Naive B cell (primary cell): ENCODE measurements at places on chromosomes 13 and 19. TPM values are rescaled to one million over a fixed set of nuclear protein-coding genes. Genes with fewer than 3 reads are reported as not detected.

Gene ZNF146
- polyA plus RNA-seq, result 85.3 TPM

GRCh38 chr19:13744174-13744573, 20.1 kb upstream of the MRI1 start:
- no peak for DNase-seq
- H3K36me3 ChIP-seq, result no peaks in the 10 kb centered on the region
- no peak overlapping the region for H3K27ac ChIP-seq
- H3K27me3 ChIP-seq, result no peaks in the 10 kb centered on the region
- peaks cover 9% of the 10 kb centered on the region for H3K4me1 ChIP-seq
- H3K4me3 ChIP-seq, result no peak overlapping the region

- peak overlapping the region; percentile 81 for H3K4me3 ChIP-seq
- H3K27ac ChIP-seq, result no peak overlapping the region
- no peak for DNase-seq
- no peaks in the 10 kb centered on the region for H3K27me3 ChIP-seq
- peaks cover 25% of the 10 kb centered on the region for H3K4me1 ChIP-seq
Measured at GRCh38 chr13:113586661-113587479, 2.3 kb downstream of the TFDP1 start.

Gene RASGRP4
- polyA plus RNA-seq, result 0.60 TPM

Gene SKA3
- 0.33 TPM for polyA plus RNA-seq
